Stomach (tissue), 19 donors: ENCODE measurements at places on chromosomes 5 and 9. TPM values are rescaled to one million over a fixed set of nuclear protein-coding genes. Genes with fewer than 3 reads are reported as not detected.

The PCDH12 gene
- 0.46 TPM for polyA plus RNA-seq

GRCh38 chr5:124650147-124650561 lies 96.3 kb downstream of the ZNF608 start:
- H3K4me3 ChIP-seq, result no peak overlapping the region
- DNase-seq, result no peak
- H3K4me1 ChIP-seq, result peaks cover 19% of the 10 kb centered on the region
- H3K36me3 ChIP-seq, result peaks cover 26% of the 10 kb centered on the region

DNA sequence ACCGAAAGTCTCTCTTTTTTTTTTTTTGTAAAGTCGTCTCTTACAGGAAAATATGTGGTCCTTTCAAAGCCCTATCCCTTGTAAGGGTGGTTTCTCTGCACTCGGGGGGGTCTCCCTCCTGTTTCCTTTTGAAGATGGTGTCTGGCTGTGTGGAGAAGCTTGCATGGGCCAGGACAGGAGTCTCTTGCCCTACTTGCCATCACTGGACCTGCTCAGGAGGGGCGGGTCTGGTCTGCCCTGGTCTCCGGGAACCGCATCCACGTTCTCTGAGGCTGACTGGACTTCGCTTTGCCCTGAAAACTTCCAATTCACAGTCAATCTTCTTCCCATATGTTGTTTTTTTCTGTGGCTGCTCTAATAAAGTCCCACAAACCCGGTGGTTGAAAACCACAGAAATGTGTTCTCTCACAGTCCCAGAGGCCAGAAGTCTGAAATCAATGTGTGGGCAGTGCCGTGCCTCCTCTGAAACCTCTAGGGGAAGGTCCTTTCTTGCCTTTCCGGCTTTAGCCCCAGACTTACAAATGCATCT lies 92.9 kb upstream of the IER5L start:
- H3K36me3 ChIP-seq, result no peaks in the 10 kb centered on the region
- DNase-seq, result no peak
- no peak overlapping the region for H3K4me3 ChIP-seq
- H3K27me3 ChIP-seq, result no peaks in the 10 kb centered on the region
- H3K27ac ChIP-seq, result no peak overlapping the region

GRCh38 chr5:112257005-112257404 lies 162.1 kb downstream of the EPB41L4A start:
- H3K27me3 ChIP-seq, result no peaks in the 10 kb centered on the region
- H3K4me3 ChIP-seq, result no peak overlapping the region
- no peaks in the 10 kb centered on the region for H3K4me1 ChIP-seq
- no peak for DNase-seq
- peaks cover 5% of the 10 kb centered on the region for H3K36me3 ChIP-seq

DNA sequence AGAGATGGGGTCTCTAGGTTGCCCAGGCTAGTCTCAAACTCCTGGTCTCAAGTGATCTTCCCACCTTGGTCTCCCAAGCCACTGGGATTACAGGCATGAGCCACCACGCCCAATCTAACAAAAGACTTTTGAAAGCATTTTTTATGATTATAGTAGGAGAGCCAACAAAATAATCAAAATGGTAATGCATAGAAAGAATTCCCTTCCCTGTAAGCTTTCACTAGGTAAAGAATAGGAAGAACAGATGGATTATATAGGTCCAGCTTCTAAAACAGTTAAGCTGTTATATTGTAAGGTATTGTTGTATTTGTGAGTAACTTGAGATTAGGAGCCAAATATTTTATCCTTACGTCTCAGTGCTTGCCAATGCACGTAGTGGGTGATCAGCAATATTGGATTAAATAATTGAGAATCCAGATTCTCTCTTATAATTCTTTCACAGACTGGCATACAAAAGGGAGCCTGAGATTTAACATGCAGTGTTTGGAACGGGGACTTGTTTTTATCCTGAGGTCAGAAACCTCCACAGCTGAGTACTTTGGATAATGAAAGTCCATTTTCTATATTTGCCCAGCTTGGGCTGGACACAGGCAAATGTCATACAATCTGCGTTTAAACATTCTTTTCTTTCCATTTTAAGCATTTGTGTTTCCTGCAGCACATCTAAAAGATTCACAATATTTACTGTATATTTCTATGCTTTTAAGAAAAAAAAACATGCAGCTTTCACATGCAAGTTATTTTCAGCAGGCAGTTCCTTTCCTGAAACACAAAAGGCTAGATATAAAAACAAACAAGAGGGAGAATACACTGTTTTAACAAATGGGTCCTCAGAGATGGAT lies 238.4 kb downstream of the ARRDC3 start:
- H3K27ac ChIP-seq, result peak overlapping the region; percentile 61
- no peak overlapping the region for H3K4me3 ChIP-seq
- no peaks in the 10 kb centered on the region for H3K36me3 ChIP-seq
- peaks cover 20% of the 10 kb centered on the region for H3K4me1 ChIP-seq
- H3K27me3 ChIP-seq, result no peaks in the 10 kb centered on the region

GRCh38 chr9:77440057-77440456 lies 208.1 kb downstream of the GNA14 start:
- peaks cover 13% of the 10 kb centered on the region for H3K4me1 ChIP-seq
- no peaks in the 10 kb centered on the region for H3K27me3 ChIP-seq
- H3K27ac ChIP-seq, result peak overlapping the region; percentile 17
- no peaks in the 10 kb centered on the region for H3K36me3 ChIP-seq

DNA sequence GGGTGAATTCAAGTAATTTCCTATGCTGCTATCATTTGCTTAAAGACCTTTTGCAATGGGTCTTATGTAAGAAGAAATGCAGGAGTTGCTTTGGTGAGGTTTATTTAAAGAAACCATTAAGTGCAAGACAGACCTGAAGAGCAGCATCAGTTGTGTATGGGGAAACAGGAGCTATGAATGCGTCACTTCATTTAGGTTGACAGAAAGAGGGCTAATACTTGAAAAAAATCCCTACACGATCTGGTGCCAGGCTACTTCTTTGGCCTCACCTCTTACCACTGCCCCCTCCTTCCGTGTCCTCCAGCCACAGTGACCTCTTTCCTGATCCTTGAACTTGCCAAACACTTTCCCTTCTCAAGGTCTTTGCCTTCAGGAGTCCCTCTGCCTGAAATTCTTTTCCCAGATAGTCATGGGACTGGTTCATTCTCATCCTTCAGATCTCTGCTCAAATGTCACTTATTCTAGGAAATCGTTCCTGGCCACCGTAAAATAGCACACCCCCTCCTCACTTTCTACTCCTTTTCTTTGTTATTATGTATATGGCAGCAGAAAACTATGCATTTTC lies 1.4 kb upstream of the JAK2 start:
- no peaks in the 10 kb centered on the region for H3K27me3 ChIP-seq
- H3K27ac ChIP-seq, result peak overlapping the region; percentile 98
- DNase-seq, result peak; percentile 23
- H3K36me3 ChIP-seq, result no peaks in the 10 kb centered on the region
- peaks cover 41% of the 10 kb centered on the region for H3K4me1 ChIP-seq

The PCDHB6 gene
- 0.15 TPM for polyA plus RNA-seq

The ENHO gene
- polyA plus RNA-seq, result 63.8 TPM

- H3K36me3 ChIP-seq, result no peaks in the 10 kb centered on the region
- no peaks in the 10 kb centered on the region for H3K27me3 ChIP-seq
- DNase-seq, result peak; percentile 34
- no peak overlapping the region for H3K4me3 ChIP-seq
- H3K4me1 ChIP-seq, result no peaks in the 10 kb centered on the region
- no peak overlapping the region for H3K27ac ChIP-seq
These were observed 791.9 kb upstream of the CDH6 start for GRCh38 chr5:30401479-30402058.

DNA sequence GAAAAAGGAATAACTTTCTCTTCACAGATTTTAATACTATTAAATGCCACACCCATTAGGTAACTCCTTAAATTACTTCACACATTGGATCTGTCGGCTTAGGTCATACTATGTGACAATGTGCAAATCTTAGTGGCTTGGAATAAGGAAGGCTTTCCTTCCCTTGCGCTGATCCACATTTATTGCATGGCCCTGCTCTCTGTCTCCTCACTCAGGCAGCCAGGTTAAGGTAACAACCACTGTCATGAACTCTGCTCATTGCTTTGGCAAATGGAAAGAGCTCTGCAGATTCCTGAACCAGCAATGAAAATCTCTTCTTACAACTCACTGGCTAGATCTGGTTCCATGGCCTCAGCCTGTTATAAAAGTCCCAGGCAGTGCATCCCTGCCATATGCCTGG lies 121.9 kb upstream of the NFIB start:
- H3K4me1 ChIP-seq, result peaks cover 3% of the 10 kb centered on the region
- no peak overlapping the region for H3K4me3 ChIP-seq
- no peak for DNase-seq
- H3K27me3 ChIP-seq, result no peaks in the 10 kb centered on the region
- no peaks in the 10 kb centered on the region for H3K36me3 ChIP-seq
- H3K27ac ChIP-seq, result no peak overlapping the region

- H3K36me3 ChIP-seq, result peaks cover 82% of the 10 kb centered on the region
- DNase-seq, result no peak
- H3K27me3 ChIP-seq, result no peaks in the 10 kb centered on the region
- H3K4me3 ChIP-seq, result no peak overlapping the region
- H3K4me1 ChIP-seq, result no peaks in the 10 kb centered on the region
These were observed 24.6 kb upstream of the BNIP1 start for GRCh38 chr5:173119719-173120118.

GRCh38 chr9:110291921-110292557 lies 35.7 kb upstream of the TXN start:
- no peak overlapping the region for H3K27ac ChIP-seq
- DNase-seq, result no peak
- no peaks in the 10 kb centered on the region for H3K36me3 ChIP-seq
- H3K27me3 ChIP-seq, result no peaks in the 10 kb centered on the region

The TSLP gene
- 3.5 TPM for polyA plus RNA-seq

- no peak overlapping the region for H3K27ac ChIP-seq
- no peaks in the 10 kb centered on the region for H3K36me3 ChIP-seq
- H3K27me3 ChIP-seq, result no peaks in the 10 kb centered on the region
- H3K4me1 ChIP-seq, result peaks cover 21% of the 10 kb centered on the region
- peak; percentile 32 for DNase-seq
These were observed 601.8 kb downstream of the CCDC171 start for GRCh38 chr9:16154521-16155078.

The PCA3 gene
- not detected for polyA plus RNA-seq

The SIT1 gene
- polyA plus RNA-seq, result 0.62 TPM

DNA sequence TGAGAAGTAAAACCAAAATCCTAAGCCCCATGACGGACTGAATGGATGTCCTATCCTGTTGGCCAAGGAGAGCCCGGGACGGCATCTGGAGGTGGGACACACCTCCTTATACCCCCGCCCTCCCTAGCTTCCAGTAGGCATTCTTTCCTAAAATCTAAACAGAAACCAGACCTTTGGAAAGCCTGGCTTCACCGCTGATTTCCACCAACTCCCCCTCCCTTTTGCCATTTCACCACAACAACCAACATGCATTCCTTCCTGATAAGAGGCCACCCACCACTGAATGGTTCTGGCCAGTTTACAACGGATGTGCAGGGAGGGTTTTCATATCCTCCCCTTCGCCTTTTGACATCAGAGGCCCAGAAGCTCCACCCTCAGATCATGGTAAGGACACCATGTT lies 9.2 kb upstream of the RARS1 start:
- H3K36me3 ChIP-seq, result no peaks in the 10 kb centered on the region
- no peak overlapping the region for H3K4me3 ChIP-seq
- H3K27me3 ChIP-seq, result no peaks in the 10 kb centered on the region
- no peak for DNase-seq
- no peak overlapping the region for H3K27ac ChIP-seq
